BJ (cell line): ENCODE measurements at places on chromosomes 11 and 22. TPM values are rescaled to one million over a fixed set of nuclear protein-coding genes. Genes with fewer than 3 reads are reported as not detected.

- DNase-seq = no peak
These were observed 94.0 kb upstream of the TMEM45B start for GRCh38 chr11:129721685-129722084.

B3GAT1 gene
- polyA plus RNA-seq = not detected in 2 replicates

APBB1 gene
- polyA plus RNA-seq = 39.5 and 62.5 TPM in 2 replicates

DNA sequence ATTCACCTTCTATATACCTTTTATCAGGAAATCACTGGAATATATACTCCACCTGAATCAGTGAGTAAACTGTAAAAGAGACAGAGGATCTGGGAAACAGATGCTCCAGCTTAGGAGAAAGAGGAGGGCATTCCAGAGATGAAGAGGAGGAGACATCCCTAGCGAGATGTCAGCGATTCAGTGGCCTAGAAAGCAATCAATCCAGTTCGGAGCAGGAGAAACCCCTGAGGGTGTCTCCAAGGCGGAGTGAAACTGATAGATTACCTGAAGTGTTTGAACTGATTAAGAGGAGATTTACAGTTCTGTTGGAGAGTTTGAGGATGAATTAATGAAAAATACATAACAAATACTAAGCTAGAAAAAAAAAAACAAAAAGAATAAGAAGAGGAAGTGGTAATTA is 24.5 kb upstream of the TNRC6B start:
- DNase-seq = no peak

DNA sequence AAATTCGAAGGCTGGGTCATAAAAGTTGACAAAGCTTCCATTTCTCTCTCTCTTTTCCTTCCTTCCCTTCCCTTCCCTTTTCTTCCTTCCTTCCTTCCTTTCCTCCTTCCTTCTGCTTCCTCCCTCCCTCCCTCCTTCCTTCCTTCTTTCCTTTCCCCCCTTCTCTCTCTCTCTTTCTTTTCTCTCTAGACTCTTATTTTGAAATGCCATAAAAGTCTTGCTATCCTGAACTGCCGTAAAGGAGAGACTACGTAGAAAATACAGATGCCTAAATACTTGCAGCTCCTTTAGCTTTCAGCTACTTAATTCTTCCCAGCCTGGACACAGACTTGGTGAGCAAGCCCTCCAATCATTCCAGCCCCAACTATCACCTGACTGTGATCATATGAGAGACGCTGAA is 1644.4 kb downstream of the FAM181B start:
- no peak for DNase-seq

GRCh38 chr11:33475993-33476392 is 218.8 kb downstream of the HIPK3 start:
- DNase-seq = no peak

DNA sequence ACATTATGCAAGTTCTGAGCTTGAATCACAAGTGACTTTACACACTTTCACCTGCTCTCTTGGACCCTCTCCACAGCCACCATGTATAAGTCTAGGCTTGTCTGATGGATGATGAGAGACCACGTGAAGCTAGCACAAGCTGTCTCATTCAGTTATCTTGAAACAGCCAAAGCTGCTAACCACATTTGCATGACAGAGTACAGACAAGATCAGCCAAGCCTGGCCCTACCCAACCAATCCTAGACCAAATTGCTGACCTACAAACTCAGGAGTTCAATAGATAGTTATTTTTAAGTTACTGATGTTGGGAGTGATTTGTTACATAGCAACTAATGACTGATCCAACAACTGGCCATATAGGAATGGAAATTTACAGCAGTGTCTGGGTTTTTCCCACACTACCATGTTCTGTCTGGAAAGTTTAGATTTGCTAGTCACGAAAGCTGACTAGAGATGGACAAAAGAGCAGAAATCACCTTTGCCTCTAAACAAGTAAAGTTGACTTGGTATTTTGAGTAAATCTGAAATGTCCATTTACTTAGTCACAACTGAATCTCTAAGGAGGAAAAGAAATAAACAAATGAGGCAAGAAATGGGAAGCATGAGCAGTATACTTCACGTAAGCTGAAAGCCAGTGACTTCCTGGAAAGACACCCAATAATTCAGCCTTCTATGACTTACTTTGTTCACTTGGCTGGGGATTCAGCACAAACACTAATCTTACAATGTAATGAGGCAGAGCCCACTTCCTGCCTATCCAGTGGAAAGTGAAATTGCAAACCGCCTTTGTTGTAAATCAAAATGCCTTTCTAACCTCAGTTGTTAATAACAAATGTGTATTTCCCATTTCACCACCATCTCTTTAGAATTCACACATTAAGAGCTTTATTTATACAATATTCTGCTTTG is 101.7 kb downstream of the FAM181B start:
- DNase-seq = no peak

P2RX6 gene
- 1.2 and 2.0 TPM in 2 replicates for polyA plus RNA-seq
